ENCODE measurements at places on chromosomes 5 and 9.
A peak's percentile ranks its signal among the peaks of the same experiment; 100 is the strongest.

DNA sequence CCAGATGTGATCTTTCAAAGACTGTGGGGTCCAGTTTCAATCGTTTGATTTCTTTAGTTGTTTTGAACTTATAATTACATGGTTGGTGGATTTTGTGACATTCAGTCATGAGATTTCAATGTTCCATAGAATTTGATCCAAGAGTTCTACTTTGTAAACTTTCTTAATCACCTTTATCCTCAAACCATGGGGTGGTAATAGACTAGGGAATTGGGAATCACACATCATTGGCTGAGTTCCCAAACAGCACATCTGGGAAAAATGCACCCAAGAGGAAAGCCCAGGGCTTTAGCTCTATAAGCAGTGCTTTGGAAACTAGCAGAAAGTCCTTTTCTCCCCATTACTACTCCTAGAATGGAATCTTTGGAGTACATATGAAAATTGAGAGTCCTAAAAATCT is 177.6 kb downstream of the NNT start:
- no peak for DNase-seq

DNA sequence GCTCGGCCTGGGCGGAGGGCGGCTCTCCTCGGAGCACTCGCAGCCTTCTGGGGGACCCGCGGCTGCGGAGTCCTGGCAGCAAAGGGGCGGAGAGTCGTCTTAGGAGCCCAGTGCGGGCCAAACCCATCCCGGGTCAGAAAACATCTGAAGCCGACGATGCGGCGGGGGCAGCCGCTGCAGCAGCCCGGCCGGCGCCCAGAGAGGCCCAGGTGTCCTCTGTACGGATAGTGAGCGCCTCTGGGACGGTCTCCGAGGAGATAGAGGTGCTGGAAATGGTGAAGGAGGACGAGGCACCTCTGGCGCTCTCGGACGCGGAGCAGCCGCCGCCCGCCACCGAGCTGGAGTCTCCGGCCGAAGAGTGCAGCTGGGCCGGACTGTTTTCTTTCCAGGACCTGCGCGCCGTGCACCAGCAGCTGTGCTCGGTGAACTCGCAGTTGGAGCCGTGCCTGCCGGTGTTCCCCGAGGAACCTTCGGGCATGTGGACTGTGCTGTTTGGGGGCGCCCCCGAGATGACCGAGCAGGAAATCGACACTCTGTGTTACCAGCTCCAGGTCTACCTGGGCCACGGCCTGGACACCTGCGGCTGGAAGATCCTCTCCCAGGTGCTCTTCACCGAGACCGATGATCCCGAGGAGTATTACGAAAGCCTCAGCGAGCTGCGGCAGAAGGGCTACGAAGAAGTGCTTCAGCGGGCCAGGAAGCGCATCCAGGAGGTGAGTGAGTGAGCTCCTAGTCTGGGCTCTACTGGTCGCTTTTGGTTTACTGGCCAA is 1.2 kb downstream of the JMY start:
- peak; percentile 44 for DNase-seq

DNA sequence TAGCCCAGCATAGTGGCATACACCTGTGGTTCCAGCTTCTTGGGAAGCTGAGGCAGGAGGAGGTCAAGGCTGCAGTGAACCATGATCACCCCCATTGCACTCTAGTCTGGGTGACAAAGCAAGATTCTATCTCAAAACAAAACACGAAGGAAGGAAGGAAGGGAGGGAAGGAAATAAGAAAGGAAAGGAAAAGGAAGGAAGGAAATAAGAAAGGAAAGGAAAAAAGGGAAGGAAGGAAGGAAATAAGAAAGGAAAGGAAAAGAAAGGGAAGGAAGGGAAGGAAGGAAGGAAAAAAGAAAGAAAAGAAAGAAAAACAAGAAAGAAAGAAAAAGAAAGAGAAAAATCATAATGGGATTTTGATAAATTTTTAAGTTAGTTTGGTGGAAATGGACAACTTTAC is 3.1 kb upstream of the STX17 start:
- no peak for DNase-seq

DNA sequence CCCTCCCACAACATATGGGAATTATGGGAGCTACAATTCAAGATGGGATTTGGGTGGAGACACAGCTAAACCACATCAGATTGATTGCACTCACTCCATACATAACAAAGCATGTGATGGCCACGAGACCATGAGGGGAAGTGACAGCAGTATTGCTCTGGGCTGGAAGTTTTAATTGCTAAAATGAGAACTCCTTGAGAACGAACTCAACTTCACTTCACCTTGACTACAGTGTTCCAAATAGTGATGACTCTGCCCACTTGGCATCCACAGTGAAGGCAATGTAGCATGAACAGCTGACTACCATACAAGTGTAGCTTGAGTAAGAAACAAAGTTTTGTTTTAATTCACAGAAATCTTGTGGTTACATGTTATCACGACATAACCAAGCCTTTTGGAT is 739 bp upstream of the SPINK7 start:
- no peak for DNase-seq

DNA sequence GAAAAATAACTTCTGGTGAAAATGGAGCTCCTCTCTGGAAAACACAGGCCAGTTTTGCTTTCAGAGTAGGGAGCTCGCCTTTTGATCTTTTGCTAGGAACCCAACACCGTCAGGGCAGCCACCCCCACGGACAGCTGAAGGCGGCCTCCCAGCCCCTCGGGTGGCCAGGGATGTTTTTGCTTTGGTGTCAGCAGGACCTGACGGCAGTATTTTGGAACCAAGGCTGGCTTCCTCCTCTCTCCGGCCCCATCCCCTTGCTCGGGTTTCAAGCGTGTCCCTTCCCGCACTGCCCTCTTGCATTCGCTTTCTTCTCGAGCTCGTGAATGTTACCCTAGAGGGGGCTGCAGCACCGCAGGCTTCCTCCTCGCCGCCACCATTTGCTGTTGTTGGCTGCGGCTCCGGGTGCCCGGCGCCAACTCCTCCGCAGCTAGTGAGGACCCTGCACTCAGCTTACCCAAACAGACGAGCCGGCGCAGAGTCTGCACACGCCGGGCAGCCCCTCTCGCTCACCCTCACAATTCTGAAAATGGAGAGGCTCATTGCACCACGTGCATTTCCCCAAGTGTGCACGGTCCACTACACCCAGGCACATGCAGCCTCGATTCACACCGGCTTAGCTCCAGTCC is 35.5 kb upstream of the ADAMTSL1 start:
- no peak for DNase-seq

DNA sequence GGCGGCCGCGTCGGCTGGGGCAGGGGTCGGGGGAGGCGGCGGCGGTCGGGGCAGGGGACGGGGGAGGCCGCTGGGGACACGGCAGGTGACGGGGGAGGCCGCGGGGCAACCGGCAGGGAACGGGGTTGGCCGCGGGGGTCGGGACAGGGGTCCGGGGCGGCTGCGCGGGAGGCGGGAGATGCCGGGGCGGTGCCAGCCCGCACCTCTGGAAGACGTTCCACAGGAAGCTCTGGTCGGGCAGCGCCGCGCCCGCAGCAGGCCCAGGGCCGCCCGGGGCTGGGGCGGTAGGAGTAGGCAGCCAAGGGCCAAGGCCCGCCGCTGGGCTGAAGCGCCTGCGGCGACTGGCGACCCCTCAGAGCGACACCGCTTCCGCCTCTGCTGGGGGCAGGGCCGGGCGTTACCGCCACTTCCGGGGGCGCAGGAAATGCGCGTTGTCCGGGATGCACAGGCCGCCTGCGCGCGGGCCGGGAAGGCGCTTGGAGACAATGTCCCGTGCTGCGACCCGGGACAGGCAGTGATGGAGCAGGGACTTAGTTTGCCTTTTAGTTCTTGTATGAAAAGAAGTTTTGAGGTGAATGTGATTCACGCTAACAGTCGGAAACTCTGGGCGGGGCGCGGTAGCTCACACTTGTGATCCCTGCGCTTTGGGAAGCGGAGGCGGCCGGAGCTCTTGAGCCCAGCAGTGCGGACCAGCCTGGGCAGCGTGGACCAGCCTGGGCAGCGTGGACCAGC is 110.0 kb upstream of the LPCAT1 start:
- peak; percentile 84 for DNase-seq

DNA sequence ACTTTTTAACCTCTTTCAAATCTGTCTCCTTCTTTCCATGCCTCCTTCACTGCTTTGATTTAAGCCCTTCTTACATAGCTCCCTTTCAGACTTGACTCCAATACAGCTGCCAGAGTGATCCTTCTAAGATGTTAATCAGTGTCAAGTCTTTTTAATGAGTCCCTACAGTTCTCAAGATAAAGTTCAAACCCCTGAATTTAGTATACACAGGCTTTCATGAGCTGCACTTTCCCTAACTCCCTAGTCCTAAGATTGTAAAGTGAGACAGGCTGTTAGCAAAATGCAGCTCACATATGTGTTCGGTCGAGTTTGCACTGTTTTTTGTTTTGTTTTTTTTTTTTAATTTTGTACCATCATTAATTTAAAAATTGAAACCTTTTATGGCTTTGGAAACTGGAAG is 190.4 kb upstream of the VCAN start:
- DNase-seq = no peak

DNA sequence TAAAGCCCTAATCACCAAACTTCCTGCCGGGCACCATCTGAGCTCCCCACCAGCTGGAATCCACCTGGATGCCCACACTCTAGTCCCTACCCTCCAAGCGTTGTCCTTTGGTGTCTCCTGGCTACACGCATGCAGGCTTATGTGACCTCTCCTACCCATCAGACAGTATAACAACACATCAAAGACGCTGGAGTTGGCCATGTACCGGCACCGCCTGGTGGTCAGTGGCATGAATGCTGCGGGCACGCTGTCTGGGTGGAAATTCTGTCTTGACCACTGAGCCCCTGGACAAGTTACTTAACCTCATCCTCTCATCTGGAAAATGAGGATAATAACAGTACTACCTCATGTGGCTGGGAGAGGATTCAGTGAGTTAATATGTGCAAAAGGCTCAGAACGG is 23.4 kb upstream of the CORO2A start:
- DNase-seq = no peak

- DNase-seq = no peak
Observed at GRCh38 chr9:76761448-76761847, 2.8 kb upstream of the PCA3 start.

DNA sequence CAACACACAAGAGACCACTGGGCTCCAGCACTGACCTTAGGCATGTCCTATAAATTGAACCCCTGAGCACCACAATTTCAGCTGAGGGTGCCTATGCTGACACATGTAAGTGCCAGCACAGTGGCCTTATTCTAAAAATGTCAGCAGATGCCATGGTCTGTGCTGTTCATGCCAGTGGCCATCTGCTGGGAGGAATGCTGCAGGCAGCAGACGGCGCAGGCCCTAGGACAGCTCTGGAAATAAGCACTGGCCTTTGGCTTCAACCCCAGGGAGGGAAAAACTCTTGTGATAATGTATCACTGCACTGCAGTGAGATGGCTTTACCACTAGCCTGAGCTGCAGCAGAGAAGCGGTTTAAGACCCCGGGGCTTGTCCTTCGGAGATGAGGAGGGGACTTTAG is 98.5 kb downstream of the SYK start:
- DNase-seq = no peak

GRCh38 chr5:89181546-89181945 is 298.6 kb upstream of the MEF2C start:
- no peak for DNase-seq

All from HuH-7.5 (cell line).